Mammary microvascular endothelial cell (primary cell): ENCODE measurements at places on chromosomes 1 and 21. TPM values are rescaled to one million over a fixed set of nuclear protein-coding genes. Genes with fewer than 3 reads are reported as not detected.

The EPHB2 gene
- 29.1 and 32.1 TPM in 2 replicates for total RNA-seq

The NBPF8 gene
- total RNA-seq: 3.6 and 3.8 TPM in 2 replicates

The BEND5 gene
- 3.9 TPM in 1 of 2 replicates, not detected in the other for total RNA-seq

The PDE4DIP gene
- total RNA-seq: 18.7 and 22.7 TPM in 2 replicates
